ENCODE measurements at places on chromosomes 7 and 10.

- no peak overlapping the region for H3K4me3 ChIP-seq
- no peak overlapping the region for H3K27ac ChIP-seq
- H3K4me1 ChIP-seq = peaks cover 13% of the 10 kb centered on the region
- no peak for DNase-seq
- no peaks in the 10 kb centered on the region for H3K36me3 ChIP-seq
These were observed 101.8 kb downstream of the GNAT3 start for GRCh38 chr7:80410081-80410480.

GRCh38 chr10:127227663-127228062 is 31.3 kb upstream of the INSYN2A start:
- H3K27ac ChIP-seq = no peak overlapping the region
- no peaks in the 10 kb centered on the region for H3K27me3 ChIP-seq
- H3K4me3 ChIP-seq = no peak overlapping the region
- no peaks in the 10 kb centered on the region for H3K4me1 ChIP-seq
- no peak for DNase-seq

- no peak overlapping the region for H3K4me3 ChIP-seq
- H3K27ac ChIP-seq = no peak overlapping the region
- no peaks in the 10 kb centered on the region for H3K27me3 ChIP-seq
- DNase-seq = no peak
- no peaks in the 10 kb centered on the region for H3K4me1 ChIP-seq
These were observed 154.6 kb downstream of the TPST1 start for GRCh38 chr7:66359656-66360211.

DNA sequence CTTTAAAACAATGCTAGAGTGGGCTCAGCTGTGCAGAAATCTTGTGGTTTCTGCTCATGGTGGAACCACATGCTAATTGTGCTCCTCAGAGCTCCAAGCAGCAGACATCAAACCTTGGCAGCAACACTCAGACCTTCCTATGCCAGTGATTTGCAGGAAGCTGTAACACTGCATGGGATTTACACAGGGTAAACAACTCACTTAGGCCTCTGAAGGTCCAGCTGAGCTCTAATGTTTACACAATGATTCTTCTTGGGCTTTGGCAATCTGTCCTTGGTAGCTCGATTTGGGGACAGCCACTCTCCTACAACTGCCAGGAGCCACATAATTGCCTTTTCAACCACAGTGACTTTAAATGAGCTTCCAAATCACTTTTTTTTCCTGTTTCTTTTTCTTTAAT is 97.7 kb upstream of the PDLIM1 start:
- H3K36me3 ChIP-seq = peaks cover 2% of the 10 kb centered on the region
- peaks cover 26% of the 10 kb centered on the region for H3K4me1 ChIP-seq
- H3K27ac ChIP-seq = no peak overlapping the region
- H3K27me3 ChIP-seq = peaks cover 27% of the 10 kb centered on the region

DNA sequence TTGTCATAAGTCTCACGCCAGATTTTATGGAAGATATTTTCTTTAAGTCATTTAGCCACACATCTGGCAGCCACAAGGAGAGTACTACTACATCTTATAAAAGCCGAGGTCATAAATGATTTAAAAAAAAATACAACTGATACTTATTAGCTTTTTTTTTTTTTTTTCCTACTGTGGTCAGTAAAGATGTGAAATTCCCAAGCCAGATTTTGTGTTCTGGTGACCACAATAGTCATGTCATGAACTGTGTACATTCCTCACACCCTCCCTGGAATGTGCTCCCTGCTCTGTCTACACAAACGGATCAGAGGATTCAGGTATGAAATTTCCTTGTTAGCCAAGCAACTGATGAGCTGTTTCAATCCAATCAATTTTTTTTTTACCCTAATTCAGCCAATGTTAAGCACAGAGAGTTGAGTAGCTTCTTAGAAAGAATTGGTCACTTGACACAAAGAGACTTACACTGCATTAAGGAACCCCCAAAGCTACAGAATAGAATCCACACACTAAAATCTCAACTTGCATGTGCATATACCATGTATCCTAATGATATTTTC is 54.7 kb downstream of the CHRM2 start:
- no peak for DNase-seq
- H3K4me3 ChIP-seq = no peak overlapping the region

- H3K4me3 ChIP-seq = no peak overlapping the region
- no peaks in the 10 kb centered on the region for H3K27me3 ChIP-seq
- H3K4me1 ChIP-seq = peaks cover 20% of the 10 kb centered on the region
These were observed 46.6 kb downstream of the C1GALT1 start for GRCh38 chr7:7228967-7229366.

DNA sequence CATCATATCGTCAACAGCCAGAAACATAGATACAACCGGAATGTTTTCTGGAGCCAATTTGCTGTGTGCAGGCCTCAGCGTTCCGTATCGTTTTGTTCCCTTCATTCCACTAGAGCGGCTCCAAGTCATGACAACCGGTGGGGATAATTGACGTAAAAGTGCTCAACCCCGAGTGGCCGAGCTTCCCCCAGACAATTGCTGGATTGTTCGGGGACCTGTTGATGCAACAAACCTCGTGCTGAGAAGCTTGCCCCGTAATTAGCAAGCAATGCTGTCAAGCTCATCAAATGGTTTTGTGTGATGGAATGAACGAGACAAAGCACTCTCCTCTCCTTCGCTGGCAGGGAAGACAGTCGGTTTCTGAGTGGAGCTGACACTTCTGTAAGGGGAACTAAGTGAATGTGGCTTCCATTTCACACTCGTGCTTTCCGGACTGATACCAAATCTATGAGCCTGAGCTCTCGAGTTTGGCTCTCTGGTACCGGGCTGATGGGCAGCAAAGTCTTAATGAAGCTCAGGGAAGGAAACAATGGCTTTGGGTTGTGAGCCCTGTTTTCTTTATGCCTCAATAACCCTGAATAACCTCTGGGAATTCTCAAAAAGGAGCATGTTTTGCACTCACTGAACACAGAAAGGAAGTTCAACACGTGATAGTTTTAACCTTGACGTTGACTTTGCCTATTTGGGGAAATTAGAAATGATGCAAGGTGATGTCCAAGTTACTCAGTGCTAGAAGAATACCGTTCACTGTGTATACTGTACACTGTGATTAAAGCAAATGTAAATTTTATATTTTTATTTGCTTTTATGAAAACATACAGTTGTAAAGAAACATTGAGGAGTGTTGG is 220.5 kb downstream of the BAMBI start:
- H3K27ac ChIP-seq = no peak overlapping the region
- no peak for DNase-seq
- H3K4me3 ChIP-seq = no peak overlapping the region
- H3K27me3 ChIP-seq = no peaks in the 10 kb centered on the region
- H3K36me3 ChIP-seq = no peaks in the 10 kb centered on the region

DNA sequence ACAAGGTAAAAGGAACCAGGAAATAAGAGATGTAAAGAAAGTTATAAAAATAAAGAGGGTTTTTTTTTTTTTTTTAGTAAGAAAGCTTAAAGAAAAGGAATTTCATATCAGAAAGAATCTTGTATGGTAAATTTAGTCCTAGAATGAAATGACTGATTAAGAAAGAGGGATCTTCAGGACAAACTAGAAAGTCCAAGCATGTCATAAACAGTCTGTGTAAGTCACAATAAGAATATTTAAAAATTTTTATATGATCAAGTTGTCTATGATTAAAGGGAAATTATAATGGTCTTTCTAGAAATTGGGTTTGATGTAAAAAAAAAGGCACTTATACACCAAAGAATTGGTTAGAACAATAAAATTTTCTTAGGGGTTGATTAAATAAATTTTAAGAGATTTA is 289.5 kb downstream of the XPNPEP1 start:
- H3K4me1 ChIP-seq = no peaks in the 10 kb centered on the region
- no peak overlapping the region for H3K27ac ChIP-seq
- H3K36me3 ChIP-seq = no peaks in the 10 kb centered on the region
- no peaks in the 10 kb centered on the region for H3K27me3 ChIP-seq

GRCh38 chr10:103712898-103713498 is 142.4 kb downstream of the SH3PXD2A start:
- no peaks in the 10 kb centered on the region for H3K4me1 ChIP-seq
- peak; percentile 86 for DNase-seq
- H3K36me3 ChIP-seq = no peaks in the 10 kb centered on the region
- H3K27ac ChIP-seq = no peak overlapping the region
- H3K27me3 ChIP-seq = no peaks in the 10 kb centered on the region

- no peak overlapping the region for H3K4me3 ChIP-seq
- H3K36me3 ChIP-seq = no peaks in the 10 kb centered on the region
- H3K27me3 ChIP-seq = no peaks in the 10 kb centered on the region
- no peaks in the 10 kb centered on the region for H3K4me1 ChIP-seq
- DNase-seq = no peak
- no peak overlapping the region for H3K27ac ChIP-seq
These were observed 519.2 kb downstream of the TFEC start for GRCh38 chr7:115511330-115511729.

GRCh38 chr7:96089511-96089910 is 232.4 kb downstream of the SLC25A13 start:
- H3K36me3 ChIP-seq = no peaks in the 10 kb centered on the region
- no peak for DNase-seq
- no peak overlapping the region for H3K4me3 ChIP-seq

All from activated T-cell treated with anti-CD3 and anti-CD28 coated beads, Interleukin-2, amount 50 U/mL, for 72 hours (primary cell).